Jurkat, Clone E6-1 (cell line): ENCODE measurements at places on chromosomes 13 and 19.

- no peak for DNase-seq
Observed at GRCh38 chr19:14943601-14944000, 2.3 kb downstream of the OR7C2 start.

- no peak for DNase-seq
Observed at GRCh38 chr13:102289606-102290005, 112.2 kb downstream of the FGF14 start.

DNA sequence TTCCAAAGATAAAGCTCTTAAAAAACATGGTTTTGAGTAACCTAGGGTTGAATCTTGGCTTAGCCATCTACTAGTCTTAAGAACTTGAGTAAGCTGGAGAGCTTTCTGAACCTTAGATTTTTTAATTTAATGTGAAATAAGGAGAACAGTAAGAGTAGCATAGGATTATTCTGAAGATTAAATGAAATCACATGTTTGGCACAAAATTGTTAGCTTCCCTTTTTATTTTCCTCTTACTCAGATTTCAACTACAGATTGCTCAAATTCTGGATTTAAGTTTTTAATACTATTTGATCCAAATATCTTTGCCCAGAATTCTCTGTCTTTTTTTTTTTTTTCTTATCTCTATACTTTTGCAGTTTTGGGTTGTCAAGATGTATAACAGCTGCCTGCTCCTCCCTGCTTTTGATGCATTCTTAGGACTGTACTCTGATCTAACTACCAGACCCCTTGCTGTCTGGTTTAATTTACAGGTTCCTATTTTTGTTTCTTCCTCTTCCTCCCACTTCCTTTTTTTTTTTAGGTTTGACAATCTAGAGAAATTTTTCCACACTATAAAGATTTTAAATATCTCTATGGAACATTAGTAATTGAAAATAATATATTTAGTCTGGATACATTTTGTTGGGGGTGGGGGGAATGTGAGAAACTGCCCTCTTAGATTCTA lies 12.3 kb downstream of the POMP start:
- no peak for DNase-seq

DNA sequence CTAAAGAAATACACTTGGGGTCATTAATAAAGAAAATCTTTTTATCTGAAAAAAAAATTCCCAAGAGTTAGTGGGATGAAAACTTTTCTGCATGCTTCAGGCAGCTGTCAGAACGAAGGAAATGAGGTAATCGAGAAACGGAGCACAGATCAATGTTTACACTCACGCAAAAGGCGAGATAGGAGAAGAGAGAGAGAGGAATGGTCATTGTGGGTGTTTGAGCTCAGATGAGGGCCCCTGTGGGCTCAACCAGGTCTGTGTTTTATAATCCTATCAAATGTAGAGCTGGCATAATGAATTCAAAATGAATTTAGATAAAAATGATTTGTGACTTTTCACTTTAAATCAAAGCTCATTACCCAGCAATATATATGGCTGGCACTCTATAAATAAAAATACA lies 6.3 kb upstream of the RXFP2 start:
- no peak for DNase-seq

DNA sequence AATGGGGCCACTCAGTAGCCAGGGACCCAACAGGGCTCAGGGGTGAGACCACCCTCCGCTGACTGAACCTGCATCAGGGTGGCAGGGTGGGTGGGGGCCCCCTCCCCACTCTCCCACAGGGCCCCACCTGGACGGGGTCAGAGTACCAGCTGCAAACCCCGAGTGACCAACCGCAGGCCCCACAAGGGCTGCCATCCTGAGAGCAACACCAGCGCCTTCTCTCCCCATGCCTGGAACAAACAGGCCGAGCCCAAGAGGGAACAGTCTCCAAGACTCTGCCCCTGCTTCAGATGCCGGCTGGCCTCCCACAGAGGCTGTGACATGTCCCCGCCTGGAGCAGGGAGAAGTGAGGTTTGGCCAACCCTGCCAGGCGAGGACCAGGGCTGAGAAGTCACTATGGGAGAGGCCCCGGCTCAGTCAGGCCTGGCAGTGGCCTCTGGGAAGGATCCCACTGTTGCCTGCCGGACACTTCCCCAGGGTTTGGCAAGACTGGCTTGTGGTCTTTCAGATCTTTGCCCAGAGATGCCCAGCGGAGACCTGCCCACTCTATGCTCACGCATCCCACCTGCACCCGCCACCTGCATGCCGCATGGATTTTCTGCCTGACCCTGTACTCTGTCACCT lies 27.2 kb downstream of the MPND start:
- no peak for DNase-seq

DNA sequence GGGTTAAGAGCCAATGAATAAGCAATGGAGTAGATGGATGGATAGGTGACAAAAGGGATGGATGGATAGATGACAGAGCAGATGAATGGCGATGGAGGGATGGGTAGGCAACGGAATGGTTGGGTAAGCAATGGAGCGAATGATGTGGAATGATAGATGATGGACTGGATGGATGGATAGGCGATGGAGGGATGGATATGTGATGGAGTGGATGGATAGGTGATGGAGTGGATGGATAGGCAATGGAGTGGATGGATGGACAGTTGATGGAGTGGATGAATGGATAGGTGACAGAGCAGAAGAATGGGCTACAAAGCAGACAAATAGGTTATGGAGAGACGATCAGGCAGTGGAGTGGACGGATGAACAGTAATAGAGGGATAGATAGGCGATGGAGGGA lies 269.6 kb downstream of the TEX29 start:
- DNase-seq = no peak

DNA sequence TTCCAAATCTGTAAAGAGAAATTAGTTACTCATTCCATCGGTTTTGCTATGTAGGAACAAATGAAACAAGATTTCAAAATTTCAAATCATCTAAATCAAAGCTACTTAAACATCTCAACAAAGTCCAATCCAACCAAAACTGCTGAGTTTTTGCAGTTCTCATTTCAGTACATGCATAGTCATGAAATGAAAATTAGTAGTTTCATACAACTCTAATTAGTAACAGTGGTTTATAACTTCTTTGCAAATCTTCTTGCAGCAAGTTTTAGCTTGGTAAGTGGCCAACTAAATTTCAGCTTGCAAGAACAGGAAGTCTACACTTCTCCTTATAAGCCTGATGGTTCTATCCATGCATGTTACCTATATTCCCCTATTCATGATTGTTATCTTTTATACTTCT lies 75.6 kb downstream of the SPRY2 start:
- no peak for DNase-seq

DNA sequence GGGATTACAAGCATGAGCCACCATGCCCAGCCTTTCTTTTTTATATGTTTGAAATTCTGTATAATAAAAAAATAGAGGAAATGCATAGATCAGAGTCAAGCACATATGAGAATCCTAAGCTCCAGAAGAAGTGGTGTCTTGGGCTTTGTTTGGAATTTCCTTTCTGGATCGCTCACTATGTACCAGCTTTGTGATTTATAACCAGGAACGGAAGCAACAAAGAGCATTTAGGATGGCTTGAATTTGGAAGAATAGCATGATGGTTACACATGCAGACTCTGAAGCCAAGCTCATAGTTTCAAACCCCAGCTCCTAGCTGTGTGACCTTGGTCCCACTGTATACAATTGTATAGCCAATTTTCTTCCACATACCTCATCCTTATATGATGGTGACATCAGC lies 28.0 kb upstream of the SLC15A1 start:
- DNase-seq = no peak

DNA sequence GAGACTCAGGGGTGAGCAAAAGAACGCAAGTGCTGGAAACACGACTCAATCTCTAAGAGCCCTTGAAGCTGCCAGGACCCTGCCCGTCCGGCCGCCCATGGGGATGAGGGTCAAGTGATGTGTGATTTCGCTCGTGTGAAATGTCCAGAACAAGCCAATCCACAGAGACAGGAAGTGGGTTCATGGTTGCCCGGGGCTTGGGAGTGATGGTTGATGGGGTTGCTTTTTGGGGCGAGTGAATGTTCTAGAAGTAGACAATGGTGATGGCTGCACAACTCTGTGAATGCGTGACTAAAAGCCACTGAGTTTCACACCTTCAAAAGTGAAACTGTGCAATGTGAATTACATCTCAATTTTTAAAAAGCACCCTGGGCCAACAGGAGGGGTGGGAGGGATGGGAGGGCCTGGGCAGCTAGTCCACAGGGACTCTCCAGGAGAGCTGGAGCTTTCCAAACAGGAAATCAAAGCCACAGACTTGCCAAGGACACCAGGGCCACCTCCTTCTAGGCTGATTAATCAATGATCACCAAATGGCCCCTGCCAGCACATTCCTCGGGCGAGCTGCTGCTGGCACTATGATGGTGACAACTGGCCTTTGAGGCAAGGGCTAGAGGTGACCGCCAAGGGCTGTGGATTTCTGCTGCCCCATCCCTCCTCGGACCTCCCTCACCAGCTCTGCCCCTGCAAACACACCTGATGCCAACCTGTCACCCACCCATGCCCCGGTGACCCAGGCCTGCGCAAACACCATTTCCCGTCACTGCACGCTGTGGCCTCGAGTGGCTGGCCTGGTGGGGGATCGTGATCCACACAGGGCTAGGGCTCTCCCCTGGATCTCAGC lies 14.0 kb downstream of the DPP9 start:
- no peak for DNase-seq

- no peak for DNase-seq
Observed at GRCh38 chr13:21799671-21800070, 128.8 kb downstream of the FGF9 start.

- DNase-seq = no peak
Observed at GRCh38 chr19:16216744-16217670, 19.3 kb downstream of the AP1M1 start.
